ENCODE measurements at places on chromosomes 5 and 9.

DNA sequence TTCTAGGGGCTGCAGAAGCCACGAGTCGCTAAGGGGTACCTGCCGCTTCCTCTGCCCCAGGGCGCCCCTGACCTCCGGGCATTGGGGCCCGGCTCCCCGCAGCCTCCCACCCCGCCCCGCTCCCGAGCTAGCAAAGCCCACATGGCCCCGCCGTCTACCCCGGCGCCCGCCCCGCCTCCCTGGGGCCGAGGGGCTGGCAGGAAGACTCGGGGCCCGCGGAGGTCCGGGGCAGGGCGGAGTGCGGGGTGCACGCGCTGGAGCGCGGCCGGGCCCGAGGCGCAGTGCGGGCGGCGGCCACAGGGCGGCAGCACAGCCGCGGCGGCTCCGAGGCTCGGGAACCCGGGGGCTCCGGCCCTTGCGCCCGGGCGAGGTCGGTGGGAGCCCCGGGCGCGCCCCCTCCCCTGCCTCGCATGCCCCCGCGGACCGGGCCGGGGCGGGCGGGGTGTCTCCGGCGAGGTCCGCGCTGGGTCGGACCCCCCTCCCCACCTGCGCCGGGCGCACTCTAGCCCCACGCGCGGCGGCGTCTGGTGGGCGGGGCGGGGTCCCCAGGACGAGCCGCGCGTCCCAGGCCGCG is 6.7 kb downstream of the NRARP start:
- peak; percentile 59 for DNase-seq

- DNase-seq = peak; percentile 55
Measured at GRCh38 chr9:126490871-126491567, 122.7 kb upstream of the LMX1B start.

DNA sequence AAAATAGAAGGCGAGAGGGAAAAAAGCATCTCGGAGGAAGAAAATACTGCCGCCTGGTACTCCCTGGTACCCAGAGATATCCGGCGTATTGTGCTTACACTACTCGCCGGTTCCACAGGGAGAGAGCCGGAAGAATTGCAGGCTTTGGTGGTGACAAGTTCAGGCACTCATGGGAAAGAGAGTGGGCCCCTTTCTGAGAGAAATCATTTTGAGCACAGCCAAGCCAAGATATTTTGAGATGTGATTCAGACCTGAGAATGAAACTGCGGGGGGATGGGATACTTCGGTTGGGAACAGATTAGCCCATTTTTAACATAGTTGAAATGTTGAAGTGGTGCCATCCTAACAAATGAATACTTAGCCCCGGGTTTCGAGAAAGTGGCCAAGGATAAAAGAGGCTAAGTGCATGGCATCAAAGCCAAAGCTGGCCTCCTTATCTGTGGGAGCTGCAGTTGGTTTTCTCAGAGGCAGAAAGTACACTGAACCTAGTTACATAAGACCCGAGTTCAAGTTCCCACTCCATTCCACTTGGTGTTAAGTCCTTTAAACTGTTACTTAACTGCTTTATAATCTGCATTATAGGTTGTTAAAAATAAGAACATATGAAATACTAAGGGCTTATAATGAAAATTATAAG is 62.7 kb downstream of the SLC1A3 start:
- DNase-seq = no peak

DNA sequence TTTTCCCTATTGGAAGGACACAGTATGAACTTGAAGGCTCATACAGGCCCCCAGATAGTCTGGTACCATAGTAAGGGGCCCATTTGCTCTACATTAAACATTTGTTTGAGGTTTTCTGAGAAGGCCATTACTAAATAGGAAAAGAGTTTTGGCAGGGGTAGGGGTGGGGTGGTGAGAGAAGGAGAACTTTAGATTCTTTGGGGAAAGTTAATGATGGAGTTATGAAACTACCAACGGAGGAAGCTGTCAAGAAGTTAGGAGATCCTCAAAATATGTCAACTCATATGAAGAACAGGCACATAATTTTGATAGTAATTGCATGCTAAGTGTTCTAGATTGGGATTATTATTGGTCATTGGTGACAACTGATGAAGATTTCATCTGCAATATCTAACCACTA is 114.7 kb downstream of the TAF11L14 start:
- no peak for DNase-seq

- DNase-seq = no peak
Measured at GRCh38 chr5:129098488-129099183, 4.1 kb downstream of the ISOC1 start.

- no peak for DNase-seq
Measured at GRCh38 chr9:13970018-13970417, 343.9 kb downstream of the NFIB start.

DNA sequence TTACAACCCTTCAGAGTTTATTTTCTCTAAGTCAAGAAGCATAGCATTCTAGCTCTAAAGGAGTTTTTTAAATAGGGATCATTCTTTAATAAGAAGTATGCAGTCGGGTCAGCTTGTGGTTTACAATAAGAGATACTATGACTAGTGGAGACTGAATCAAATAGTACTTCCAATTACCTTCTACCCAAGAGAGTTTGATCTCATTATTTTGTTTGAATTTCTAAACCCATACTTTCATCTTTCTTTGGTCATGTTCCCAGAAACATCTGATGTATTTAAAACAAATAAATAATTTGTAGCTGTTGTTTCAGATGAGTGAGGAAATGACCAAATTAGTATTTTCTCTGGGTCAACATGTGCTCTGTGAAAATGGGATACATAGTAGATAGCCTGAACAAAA is 160.2 kb upstream of the CDH6 start:
- DNase-seq = no peak

Measured in NCI-H526 (cell line).